ENCODE measurements at places on chromosomes 1 and 21. TPM values are rescaled to one million over a fixed set of nuclear protein-coding genes. Genes with fewer than 3 reads are reported as not detected.

- no peak overlapping the region for H3K27ac ChIP-seq
- peaks cover 36% of the 10 kb centered on the region for H3K36me3 ChIP-seq
- no peak for DNase-seq
- peak overlapping the region; percentile 73 for H3K4me3 ChIP-seq
- peaks cover 3% of the 10 kb centered on the region for H3K27me3 ChIP-seq
- no peaks in the 10 kb centered on the region for H3K4me1 ChIP-seq
These were observed 16.6 kb downstream of the OBSCN start for GRCh38 chr1:228224198-228225164.

GRCh38 chr1:26296340-26297056, 9.9 kb downstream of the UBXN11 start:
- H3K4me3 ChIP-seq: no peak overlapping the region
- H3K27me3 ChIP-seq: peaks cover 2% of the 10 kb centered on the region
- peaks cover 22% of the 10 kb centered on the region for H3K4me1 ChIP-seq
- DNase-seq: no peak

GRCh38 chr1:2638466-2639115, 5.8 kb upstream of the MMEL1 start:
- DNase-seq: no peak
- H3K4me3 ChIP-seq: no peak overlapping the region
- no peaks in the 10 kb centered on the region for H3K4me1 ChIP-seq
- no peak overlapping the region for H3K27ac ChIP-seq
- peaks cover 5% of the 10 kb centered on the region for H3K36me3 ChIP-seq

GRCh38 chr1:187977298-187977697, 1148.5 kb downstream of the PLA2G4A start:
- H3K27ac ChIP-seq: no peak overlapping the region
- H3K27me3 ChIP-seq: peaks cover 1% of the 10 kb centered on the region
- H3K36me3 ChIP-seq: no peaks in the 10 kb centered on the region
- no peaks in the 10 kb centered on the region for H3K4me1 ChIP-seq
- no peak overlapping the region for H3K4me3 ChIP-seq
- no peak for DNase-seq

GRCh38 chr1:55214212-55214933, 791 bp downstream of the USP24 start:
- H3K27me3 ChIP-seq: peaks cover 7% of the 10 kb centered on the region
- peaks cover 13% of the 10 kb centered on the region for H3K36me3 ChIP-seq
- peak overlapping the region; percentile 53 for H3K27ac ChIP-seq
- peak overlapping the region; percentile 96 for H3K4me3 ChIP-seq
- H3K4me1 ChIP-seq: peaks cover 60% of the 10 kb centered on the region

DNA sequence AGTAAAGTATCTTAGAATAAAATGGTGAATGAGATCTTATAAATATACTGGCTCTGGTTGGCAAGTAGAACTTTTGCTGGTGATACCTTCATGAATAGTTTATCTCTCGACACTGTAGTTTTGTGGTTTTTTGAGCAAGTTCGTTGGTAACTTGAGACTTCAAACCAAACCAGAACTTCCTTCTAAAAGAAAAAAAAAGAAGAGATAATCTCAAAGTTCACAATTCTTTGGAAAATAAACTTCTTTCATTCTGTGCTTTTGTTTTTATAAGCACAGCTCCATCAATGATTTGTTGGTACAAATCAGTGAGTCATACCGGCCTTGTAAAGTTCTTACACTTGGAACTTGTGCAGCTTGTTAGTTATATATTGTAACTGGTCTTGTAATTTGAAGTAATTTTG, 2.3 kb downstream of the HIPK1 start:
- H3K4me1 ChIP-seq: peaks cover 38% of the 10 kb centered on the region
- peak overlapping the region; percentile 98 for H3K27ac ChIP-seq
- H3K27me3 ChIP-seq: peaks cover 16% of the 10 kb centered on the region
- DNase-seq: no peak

DNA sequence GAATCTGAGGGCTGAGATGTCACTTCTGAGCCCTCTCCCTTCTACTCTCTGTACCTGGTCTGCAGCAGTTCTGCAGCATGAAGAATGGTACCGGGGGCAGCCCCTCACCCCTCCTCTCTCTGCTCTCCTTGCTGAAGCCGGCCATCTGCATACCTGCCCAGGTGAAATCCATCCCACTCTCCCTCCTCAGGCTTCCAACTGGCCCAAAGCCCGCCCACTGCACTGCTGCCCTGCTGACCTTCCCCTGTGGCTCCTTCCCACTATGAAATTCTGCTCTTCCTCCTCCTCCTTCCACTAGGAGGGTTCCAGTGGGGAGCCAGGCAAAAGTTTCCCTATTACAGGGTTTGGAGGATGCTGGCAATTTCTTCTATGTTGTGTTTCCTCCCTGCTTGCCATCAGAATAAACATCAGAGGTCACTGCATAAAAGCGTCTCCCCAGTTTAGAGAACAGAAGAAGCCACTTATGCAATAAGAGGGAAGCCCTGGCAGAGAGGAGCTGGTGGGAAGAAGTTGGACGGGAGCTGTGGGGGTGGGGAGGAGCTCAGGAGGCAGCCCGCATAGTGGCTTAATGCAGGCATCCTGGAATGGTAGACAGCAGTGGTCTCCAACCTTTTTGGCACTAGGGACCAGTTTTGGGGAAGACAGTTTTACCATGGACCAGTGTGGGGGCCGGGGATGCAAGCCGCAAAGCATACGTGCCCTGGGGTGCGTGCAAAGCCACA, 30.3 kb downstream of the TMCO4 start:
- H3K36me3 ChIP-seq: no peaks in the 10 kb centered on the region
- peaks cover 3% of the 10 kb centered on the region for H3K27me3 ChIP-seq
- DNase-seq: no peak
- H3K4me1 ChIP-seq: peaks cover 15% of the 10 kb centered on the region
- H3K4me3 ChIP-seq: no peak overlapping the region

The GOLT1A gene
- 0.51 TPM for total RNA-seq

All from endothelial cell (in vitro differentiated cells).